ENCODE measurements at places on chromosomes 7 and 10.

GRCh38 chr10:22605168-22605567, 109.2 kb downstream of the PIP4K2A start:
- no peak for DNase-seq

DNA sequence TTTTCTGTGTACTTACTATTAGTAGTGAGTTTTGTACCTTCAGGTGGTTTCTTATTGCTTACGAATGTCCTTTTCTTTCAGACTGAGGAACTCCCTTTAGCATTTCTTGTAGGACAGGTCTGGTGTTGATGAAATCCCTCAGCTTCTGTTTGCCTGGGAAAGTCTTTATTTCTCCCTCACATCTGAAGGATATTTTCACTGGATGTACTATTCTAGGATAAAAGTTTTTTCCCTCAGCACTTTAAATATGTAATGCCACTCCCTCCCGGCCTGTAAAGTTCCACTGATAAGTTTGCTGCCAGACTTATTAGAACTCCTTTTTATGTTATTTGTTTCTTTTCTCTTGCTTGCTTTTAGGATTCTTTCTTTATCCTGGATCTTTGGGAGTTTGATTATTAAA, 1.7 kb upstream of the CYCS start:
- no peak for DNase-seq

DNA sequence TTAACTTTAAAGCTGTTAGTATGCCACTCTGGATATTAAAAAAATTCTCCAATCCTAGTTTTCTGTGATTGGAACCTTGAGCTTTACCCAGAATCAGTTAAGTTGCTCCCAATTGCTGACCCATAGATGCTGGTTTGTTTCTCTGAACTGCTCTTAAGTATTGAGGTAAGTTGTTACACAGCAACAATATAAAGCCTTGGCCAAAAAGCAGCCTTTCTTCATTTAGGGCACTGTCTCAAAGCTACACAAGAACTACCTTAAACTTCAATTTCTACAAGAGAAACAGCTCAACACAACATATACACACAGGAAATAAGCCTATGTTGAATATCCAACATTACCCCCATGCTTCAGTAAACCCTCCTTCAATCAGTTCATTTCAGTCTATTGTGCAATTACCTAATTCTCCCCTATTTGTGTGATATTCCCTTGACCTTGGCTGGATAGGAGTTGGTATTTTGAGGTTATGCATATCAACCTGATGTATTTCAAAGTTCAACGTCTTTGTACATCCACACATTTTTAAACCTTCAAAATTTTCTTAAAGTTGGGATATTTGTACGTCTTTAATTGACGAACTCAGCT, 11.5 kb downstream of the HNRNPA2B1 start:
- no peak for DNase-seq

- no peak for DNase-seq
These were observed 7.7 kb downstream of the CASP2 start for GRCh38 chr7:143295870-143296269.

GRCh38 chr7:55500117-55500756, 72.1 kb downstream of the VOPP1 start:
- DNase-seq = no peak

GRCh38 chr10:89792187-89792586, 90.8 kb downstream of the KIF20B start:
- DNase-seq = no peak

GRCh38 chr7:84176716-84177115, 17.9 kb downstream of the SEMA3A start:
- no peak for DNase-seq

DNA sequence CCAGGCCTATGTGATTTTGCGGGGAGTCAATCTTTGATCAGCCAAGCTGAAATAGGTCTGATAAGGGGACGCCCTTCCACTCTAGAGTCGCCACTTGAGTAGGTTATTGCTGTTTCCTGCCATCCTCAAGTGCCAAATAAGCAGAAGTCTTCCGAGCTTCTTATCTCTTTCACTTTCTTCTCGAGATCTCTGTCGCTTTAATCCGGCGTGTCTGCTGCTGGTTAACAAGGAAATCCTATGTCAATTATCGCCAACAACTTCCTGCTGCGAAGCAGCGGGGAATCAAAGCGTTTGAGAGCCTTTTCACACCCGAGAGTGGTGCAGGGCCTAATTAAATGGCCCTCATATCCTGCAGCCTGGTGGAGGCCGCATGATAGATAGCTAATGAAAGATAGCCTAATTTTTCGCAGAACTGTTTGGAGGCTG, 215.9 kb downstream of the RAB11FIP2 start:
- DNase-seq = no peak

DNA sequence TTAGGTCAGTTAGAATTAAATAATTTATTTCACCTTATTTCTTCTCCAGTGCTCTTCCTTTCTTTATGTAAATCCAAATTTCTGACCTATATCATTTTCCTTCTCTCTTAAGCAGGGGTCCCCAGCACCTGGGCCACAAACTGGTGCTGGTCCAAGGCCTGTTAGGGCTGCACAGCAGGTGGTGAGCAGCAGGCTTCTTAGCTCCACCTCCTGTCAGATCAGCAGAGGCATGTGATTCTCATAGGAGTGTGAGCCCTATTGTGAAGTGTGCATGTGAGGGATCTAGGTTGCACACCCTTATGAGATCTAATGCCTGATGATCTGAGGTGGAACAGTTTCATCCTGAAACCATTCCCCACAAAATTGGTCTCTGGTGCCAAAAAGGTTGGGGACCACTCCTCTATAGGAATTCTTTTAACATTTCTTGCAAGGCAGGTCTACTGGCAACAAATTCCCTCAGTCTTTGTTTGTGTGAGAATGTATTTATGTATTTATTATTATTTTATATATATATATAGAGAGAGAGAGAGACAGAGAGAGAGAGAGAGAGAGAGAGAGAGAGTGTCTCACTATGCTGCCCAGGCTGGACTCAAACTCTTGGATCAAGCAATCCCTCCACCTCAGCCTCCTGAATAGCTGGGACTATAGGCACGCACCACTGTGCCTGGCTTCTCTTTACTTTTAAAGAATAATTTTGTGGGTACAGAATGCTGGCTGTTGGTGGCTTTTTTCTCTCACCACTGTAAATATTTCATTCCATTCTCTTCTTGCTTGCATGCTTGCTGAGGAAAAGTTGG, 4.3 kb upstream of the ABCC2 start:
- DNase-seq = no peak

- no peak for DNase-seq
These were observed 192.6 kb upstream of the C7orf33 start for GRCh38 chr7:148397985-148398384.

DNA sequence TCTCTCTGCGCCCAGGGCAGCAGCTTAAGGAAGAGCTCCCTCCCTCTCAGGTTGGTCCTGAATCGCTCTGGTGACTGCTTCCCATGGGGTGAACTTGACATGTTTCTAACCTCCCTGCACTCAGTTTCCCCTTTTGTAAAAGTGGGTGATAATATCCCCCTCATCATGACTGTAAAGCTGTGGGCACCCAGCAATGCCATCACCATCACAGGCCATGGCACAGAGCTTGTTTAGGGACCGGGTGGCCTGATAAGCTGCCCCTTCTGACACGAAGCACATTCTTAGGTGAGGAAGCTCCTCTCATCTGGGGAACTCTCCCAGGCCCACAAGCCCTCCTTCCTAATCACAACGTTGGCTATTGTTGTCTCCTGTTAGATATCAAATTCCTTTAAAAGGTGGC, 972.8 kb upstream of the ZNF722 start:
- DNase-seq = no peak

DNA sequence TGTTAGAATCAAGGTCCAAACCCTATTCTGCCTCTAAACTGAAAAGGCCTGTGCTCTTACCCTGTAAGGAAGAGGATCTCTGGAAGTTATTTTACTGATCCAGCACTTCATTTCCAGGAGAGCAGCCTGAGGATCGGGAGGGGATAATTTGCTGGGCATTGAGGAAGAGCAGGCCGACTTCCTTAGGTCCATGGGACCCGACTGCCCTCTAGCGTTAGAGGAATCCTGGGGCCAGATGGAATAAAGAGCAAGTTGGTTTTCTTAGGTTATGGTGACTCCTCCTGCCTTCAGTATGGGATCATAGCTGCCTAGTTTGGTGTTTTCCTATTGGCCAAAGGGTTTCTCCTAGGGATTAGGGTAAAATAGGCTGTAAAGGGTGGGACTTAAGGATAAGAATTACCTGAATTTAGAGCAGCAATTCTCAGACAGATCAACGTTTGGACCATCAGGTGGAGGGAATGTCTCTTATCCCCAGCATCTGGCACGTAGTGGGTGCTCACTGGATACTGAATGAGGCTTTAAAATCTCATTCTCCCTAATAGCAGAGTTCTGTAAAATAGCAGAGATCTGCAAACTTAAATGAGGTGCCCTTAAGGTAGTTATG, 40.0 kb upstream of the SORBS1 start:
- DNase-seq = peak; percentile 86

- no peak for DNase-seq
These were observed 7.5 kb upstream of the GPER1 start for GRCh38 chr7:1080252-1080920.

- DNase-seq = no peak
These were observed 6.4 kb upstream of the PDCD4 start for GRCh38 chr10:110865186-110865808.

DNA sequence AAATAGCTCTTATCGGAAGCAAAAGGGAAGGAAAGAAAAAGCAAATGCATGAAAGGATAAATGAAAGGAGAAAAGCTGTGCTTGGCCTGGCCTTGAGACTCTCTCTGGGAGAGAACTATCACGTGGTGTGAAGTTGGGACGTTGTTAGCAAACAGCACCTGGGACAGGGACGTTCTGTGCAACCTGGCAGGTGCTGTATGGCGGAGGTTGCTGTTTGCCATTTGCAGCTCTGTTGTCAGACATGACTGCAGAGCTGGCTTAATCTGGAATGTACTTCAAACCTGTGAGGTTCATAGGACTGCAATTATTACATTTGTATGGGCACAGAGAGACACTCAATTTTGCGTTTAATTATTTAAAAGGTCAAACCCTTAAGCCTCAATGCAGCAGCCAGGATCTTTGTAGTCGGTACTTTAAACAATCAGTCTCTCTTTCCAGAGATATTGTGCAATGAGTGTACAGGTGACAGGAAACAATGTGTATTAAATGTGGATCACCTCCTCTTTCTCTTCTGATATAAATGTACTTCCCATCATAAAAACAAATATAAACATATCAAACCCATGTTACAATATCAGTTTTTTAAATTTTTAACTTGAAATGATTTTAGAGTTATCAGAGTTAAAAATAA, 800.5 kb upstream of the KCND2 start:
- no peak for DNase-seq

GRCh38 chr7:130352194-130353074, 7.8 kb downstream of the CPA5 start:
- no peak for DNase-seq

DNA sequence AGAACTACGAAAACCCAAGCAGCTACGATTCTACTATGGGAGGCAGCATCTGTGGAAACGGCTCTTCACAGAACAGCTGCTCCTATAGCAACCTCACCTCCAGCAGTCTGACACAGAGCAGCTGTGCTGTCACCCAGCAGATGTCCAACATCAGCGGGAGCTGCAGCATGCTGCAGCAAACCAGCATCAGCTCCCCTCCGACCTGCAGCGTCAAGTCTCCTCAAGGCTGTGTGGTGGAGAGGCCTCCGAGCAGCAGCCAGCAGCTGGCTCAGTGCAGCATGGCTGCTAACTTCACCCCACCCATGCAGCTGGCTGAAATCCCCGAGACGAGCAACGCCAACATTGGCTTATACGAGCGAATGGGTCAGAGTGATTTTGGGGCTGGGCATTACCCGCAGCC, 81.6 kb upstream of the SAMD8 start:
- peak; percentile 60 for DNase-seq

DNA sequence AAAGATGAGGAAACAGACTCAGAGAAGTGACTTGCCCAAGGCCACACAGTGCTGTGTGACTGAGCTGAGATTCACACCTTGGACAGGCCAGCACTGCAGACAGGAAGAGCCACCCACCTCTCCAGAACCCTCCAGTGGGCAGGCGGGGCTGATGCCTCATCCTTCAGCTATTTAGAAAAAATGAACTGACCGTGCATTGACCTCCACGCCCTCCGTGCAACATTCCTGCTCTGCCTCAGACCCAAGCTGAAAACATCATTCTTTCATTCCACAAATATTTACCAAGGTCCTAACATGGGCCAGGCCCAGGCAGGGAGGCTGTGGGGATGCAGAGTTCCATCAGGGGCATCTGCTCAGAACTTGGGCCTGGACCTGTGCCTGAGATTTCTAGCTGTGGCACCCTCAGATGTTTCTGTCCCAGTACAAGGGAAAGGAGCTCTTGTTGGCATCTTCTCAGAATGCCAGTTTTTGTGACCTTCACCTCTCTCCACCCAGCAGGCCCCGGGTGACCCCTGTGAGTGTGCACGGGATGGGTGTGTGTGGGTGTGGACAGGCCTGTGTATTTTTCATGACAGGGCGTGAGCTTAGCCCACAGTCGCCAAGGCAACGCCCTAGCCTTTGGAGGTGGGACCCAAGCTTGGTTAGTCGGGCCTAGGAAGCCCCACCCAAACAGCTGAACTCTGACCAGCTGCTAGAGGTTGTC, 6.5 kb downstream of the VSIR start:
- DNase-seq = no peak

- no peak for DNase-seq
These were observed 45.9 kb upstream of the ITGB8 start for GRCh38 chr7:20284771-20285143.

DNA sequence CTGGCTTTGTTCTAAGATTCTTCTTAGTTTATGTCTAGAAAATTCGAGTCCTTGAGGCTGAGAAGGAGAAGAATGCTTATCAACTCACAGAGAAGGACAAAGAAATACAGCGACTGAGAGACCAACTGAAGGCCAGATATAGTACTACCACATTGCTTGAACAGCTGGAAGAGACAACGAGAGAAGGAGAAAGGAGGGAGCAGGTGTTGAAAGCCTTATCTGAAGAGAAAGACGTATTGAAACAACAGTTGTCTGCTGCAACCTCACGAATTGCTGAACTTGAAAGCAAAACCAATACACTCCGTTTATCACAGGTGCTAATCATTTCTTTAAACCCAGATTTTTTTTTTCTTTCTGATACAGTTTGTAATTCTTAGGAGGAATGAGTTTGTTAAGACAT, 6.7 kb downstream of the CEP55 start:
- no peak for DNase-seq

GRCh38 chr10:110042181-110042580, 34.4 kb downstream of the ADD3 start:
- no peak for DNase-seq

GRCh38 chr7:75654855-75655254, 83.9 kb downstream of the HIP1 start:
- no peak for DNase-seq

GRCh38 chr7:77407906-77408305, 8.2 kb downstream of the GSAP start:
- DNase-seq = no peak

DNA sequence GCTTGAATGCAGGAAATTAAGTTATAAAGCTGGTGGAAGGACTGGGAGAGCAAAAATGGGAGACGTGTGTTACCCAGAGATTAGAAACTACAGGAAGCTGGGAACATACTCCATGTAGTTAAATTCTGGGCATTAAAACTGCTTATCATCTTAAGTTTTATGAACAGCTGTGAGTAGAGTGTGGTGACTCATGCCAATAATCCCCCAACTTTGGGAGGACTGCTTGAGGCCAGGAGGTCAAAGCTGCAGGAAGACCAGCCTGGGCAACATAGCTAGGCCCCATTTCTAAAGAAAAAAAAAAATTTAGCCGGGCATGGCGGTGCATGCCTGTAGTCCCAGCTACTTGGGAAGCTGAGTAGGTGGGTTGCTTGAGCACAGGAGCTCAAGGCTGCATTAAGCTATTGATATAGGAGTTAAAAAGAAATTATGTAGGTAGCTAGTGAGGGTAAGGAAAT, 56.2 kb upstream of the SEPHS1 start:
- DNase-seq = no peak

- no peak for DNase-seq
These were observed 134.0 kb downstream of the KCND2 start for GRCh38 chr7:120407010-120407409.

GRCh38 chr7:43199371-43200160, 87.1 kb downstream of the HECW1 start:
- no peak for DNase-seq

All from NCI-H1694 (cell line).